ENCODE measurements at places on chromosomes 12 and 14.

DNA sequence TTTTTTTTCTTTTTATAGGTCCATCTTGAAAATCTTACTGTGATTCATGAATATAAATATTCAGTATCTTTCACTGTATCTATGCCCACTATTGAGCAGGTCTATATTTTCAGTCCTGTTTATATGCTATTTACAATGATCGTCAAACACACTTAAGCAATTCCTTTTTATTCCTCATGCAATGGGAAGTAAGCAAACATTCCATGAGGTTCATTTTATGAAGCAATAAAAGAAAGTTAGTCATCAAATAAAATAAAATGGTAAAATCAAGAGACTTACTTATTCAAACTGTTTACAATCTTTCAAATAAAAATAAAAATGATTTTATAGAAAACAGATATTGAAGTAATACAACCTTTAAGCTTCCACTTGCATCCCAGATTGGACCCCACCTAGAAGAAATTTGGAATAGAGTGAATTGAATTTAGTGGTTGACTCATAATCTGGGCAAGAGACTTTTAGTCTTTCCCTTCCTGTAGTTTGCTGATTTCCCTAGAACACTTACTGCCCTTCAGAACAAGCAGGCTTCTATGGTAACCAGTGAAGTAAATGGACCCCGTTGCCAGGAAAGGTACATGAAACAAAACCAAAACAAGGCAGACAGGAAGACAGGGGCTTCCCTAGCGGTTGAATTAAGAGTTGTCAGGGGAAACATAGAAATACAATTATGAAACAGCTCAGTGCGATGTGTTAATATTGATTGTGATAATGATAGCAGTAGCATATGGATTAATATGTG, 241.0 kb upstream of the ATP2B1 start:
- peak; percentile 20 for DNase-seq

GRCh38 chr12:40646911-40647310, 45.3 kb upstream of the CNTN1 start:
- no peak for DNase-seq

DNA sequence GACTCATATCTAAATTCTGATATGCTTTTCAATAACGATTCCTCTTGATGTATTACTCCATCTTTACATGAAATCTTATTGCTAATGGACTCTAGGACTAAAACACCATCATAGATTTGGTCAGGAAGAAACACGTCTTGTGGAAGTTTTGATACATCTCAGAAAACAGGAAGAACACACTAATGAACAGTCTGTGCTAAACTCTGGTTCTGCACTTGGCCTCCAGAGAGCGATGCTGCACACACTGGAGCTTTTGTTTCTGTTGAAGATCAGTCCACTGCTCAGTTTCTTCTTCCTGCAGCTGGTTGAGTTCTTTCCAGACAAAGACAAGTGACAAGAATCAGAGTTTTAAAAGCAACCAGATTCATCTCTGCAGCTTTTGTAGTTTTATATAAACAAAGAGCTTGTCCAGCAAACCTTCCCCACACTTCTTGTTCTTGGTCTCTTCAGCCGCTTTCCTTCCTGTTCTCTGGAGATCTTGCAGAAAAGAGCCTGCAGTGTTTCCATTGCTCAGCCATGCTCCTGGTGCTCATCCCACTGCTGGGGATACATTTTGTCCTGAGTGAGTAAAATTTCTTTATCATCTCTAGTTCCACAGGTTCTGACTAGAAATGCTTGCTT, 229.1 kb upstream of the OR4E1 start:
- DNase-seq, result no peak

GRCh38 chr12:3085341-3086139, 8.4 kb downstream of the TSPAN9 start:
- DNase-seq, result no peak

- peak; percentile 71 for DNase-seq
Observed at GRCh38 chr12:120710031-120710804, at the start of gene UNC119B. TSS of gene UNC119B (plus strand) at chr12:120710458. CDS start at chr12:120710475, 17 bp downstream.

DNA sequence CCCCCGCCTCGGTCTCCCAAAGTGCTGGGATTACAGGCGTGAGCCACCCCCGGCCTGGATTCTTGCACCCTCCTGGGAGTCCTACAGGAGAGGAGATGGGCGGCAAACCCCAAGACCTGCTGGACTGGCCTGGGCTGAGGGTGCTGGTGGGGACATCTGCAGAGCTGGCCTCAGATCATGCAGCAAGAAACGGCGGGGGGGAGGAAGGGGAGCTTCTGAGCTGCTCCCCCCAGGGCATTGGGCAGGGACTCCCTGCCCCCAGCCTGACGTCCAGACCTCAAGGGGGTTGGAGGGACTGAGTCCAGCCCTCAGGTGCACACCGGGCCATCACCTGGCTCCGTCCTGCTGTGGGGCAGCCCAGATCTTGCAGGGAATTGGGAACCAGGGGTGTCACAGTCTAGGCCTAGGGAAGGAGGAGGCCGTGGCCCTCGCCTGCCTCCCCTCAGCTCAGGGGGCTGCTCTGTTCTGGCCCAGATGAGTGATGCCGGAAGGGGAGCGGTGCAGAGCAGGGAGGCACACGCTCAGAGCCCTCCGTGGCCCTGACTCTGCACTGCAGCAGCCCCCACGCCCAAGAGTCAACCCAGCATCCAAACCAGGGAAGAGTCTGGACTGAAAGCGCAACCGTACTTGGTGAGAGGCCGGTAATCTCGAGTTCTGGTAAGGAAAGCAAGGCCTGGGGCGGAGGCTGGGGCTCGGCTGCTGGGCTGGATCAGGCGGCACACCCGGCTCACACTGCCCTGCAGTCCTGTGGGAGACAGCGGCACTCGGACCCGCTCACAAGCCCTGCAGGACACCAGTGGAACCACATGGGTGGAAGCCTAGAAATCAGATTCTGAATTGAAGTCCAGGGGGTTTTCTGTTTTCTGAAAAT, 8.9 kb upstream of the AMN start:
- no peak for DNase-seq

GRCh38 chr12:4567073-4567881, 5.3 kb downstream of the DYRK4 start:
- no peak for DNase-seq

DNA sequence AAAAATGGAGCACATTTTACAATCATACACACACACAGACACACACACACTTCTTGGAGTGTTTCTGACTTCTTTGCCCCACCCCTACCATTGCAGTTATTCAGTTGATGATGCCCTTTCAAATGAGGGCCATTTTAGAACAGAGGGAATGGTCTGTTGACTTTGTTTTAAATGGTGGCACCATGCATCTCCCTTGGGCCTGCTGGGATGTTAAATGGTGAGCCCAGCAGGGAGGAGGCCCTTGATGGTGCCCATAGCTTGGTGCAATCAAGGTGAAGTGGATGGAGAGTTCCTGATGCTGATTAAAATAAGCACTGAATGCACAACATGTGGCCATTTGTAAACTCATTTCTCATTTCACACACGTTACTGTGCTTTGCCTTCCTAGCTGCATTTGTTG, 13.3 kb downstream of the C12orf75 start:
- DNase-seq, result no peak

DNA sequence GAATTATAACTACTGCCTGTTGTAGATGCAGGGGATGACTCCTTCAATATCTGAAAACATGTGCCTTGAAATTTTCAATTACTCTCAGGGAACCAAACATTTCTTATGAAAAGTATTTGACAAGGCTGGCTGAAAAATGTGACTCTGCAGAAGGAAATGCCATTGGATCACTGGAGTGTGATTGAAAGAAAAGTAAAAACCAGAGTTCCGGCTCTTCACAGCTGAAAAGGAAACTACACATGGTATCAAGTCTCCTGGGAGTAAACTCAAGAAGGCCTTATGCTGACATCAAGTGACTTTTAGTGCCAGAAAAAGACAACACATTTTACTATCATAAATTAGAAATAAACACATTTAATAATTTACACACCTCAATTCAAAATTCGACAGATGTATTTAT, 693.0 kb downstream of the LRFN5 start:
- no peak for DNase-seq

DNA sequence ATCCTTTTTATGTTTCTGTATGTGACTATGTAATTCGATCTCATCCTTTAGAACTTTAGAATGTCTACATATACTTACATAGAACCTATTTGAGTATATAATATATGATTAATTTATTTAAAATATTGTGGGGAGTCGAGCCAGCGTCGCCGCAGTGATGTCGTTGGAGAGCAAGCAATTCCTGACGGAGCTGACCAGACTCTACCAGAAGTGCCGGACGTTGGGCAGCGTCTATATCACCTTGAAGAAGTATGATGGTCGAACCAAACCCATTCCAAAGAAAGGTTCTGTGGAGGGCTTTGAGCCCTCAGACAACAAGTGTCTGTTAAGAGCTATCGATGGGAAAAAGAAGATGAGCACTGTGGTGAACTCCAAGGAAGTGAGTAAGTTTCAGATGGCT, 6.4 kb upstream of the CD27 start:
- no peak for DNase-seq

- no peak for DNase-seq
Observed at GRCh38 chr14:37116933-37117849, 55.2 kb downstream of the SLC25A21 start.

DNA sequence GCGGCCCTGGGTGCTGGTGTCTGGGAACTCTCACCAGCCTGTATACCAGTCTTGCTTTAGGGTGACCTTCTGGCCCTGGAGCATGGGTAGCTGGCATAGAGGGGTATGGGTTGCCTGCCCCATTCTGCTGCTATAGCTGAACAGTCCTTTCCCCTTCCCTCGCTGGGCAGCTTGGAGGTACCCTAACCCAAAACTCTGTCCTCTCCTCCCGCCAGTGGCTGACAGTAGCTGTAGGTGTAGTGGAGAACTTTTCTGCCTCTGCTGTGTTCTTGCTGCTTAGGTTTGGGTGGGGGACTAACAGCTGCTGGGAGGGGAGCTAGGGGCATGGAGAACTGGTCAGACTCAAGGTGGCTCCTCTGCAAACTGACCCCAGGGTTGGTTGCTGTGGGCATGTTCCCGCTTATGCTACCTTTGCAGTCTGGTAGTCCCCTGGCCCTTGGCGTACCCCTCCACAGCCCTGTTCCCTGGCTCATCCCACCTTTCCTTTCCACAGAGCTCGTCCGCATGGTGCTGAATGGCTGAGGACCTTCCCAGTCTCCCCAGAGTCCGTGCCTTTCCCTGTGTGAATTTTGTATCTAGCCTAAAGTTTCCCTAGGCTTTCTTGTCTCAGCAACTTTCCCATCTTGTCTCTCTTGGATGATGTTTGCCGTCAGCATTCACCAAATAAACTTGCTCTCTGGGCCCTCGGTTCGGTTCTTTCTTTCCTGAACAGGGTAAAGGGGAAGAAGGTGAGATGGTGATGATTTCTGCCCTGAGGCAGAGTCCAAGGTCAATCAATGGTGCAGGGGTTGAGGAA, 2.9 kb downstream of the MYL6 start:
- no peak for DNase-seq

GRCh38 chr14:87175175-87175574, 817.8 kb downstream of the GALC start:
- no peak for DNase-seq

- no peak for DNase-seq
Observed at GRCh38 chr14:58964598-58964928, 223.9 kb upstream of the DAAM1 start.

- no peak for DNase-seq
Observed at GRCh38 chr12:10590966-10591365, 22.4 kb downstream of the MAGOHB start.

- no peak for DNase-seq
Observed at GRCh38 chr12:24109381-24110039, 160.0 kb upstream of the SOX5 start.

DNA sequence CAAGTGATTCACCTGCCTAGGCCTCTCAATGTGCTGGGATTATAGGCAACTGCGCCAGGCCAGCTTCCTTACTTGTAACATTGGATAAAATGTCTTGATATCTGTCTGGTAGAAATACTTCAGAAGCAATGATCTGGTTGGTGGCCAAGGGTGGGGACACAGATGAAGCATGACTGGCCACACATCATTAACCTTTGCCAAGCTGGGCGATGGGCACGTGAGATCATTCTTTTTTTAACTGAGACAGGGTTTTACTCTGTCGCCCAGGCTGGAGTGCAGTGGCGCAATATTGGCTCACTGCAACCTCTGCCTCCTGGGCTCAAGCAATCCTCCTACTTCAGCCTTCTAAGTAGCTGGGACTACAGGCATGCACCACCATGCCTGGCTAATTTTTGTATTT, 31.1 kb downstream of the PLEKHH1 start:
- no peak for DNase-seq

- DNase-seq, result no peak
Observed at GRCh38 chr12:85280165-85280983, at the start of gene ALX1. TSS of gene ALX1 (plus strand) at chr12:85280220. CDS start at chr12:85280262, 42 bp downstream.

DNA sequence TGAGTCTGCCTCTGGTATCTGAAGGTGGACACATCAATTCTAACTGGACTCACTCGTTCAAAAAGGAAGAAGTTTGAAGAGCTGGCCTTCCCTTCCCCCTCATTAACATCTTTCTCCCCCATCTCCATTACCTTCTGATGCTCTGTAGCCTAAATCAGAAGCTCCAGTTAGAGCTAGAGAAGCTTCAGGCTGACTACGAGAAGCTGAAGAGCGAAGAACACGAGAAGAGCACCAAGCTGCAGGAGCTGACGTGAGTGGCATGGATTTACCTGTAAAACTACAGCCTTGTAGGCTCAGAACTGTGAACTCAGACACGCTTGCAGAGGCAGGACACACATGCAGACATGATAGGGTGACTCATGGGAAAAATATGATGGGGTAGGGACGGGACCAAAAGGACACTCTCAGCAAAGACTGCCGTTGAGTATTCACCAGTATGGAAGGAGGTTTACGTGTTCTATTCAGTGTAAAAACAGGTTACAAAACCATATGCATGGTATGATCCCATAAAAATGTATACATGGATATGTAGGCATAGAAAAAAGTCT, 14.3 kb upstream of the PIP4K2C start:
- DNase-seq, result no peak

DNA sequence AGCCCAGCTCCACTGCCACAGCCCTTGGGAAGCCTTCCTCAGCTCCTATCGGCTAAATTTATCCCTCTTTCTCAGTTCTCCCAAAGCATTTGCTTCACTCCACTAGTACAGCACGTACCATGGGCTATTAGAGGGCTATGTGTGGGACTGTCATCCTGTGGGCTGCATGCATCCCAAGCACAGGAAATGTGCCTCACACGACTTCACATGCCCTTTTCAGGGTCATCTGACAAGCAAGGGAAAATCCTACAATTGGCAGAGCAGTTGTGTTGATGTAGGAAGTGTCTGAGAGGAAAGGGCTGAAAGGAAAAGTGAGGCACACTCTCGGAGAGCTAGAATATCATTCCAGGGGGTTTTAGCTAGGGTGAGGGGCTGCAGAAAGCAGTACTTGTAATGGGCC, 47.6 kb downstream of the NINJ2 start:
- no peak for DNase-seq

GRCh38 chr14:93956514-93957332, 19.6 kb downstream of the ASB2 start:
- DNase-seq, result no peak

GRCh38 chr14:103026988-103027387, 30.4 kb downstream of the CDC42BPB start:
- DNase-seq, result no peak
